ENCODE measurements at places on chromosomes 3 and 15.

DNA sequence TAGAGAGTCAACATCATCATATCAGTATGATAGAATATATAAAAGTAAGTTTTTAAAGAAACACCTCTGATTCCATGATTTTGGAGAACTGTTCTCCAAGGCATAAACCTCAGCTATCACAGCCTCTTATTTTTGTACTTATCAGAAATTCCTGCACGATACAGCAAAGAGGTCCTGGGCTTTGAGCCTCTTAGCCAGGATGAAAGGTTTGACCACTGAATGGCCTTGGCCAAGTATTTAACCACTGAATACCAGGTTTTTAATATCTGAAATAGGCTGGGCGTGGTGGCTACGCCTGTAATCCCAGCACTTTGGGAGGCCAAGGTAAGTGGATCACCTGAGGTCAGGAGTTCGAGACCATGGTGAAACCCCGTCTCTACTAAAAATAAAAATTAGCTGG lies 1.9 kb upstream of the FAM174B start:
- no peak for DNase-seq

DNA sequence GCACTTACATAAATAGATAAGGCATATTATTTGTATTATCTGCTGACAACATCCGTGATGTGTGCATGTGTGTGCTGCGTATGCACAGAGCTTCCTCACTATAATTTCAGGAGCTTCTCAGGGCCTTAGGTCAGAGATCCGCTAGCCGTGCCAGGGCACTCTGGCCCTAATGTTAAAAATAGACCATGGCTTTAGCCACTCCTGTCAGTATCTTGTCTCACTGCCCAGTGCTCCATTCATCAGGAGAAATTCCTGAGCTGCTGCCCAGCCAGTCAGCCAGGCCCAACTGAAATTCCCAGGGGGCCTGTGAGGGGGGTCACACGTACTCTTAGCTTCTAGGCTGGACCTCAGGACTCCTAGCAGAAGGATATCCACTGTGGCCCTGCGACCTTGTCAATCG lies 70.0 kb upstream of the ABHD2 start:
- no peak for DNase-seq

DNA sequence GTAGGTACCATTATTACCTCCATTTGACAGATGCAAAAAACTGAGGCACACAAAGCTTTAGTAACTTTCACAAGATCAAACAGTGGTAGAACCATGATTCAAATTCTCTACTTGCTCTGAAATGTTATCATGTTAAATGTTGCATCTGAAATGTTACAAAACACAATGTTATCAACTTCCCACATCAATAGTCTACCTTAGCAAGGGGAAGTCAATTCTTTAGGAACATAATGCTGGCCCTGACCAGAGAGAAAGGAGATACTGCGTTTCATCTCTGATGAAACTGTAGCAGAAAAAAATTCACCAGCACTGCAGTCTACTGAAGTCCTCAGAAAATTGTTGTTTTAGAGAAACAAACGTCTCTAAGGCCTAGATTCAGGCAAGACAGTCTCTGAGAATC lies 174.1 kb downstream of the SATB1 start:
- no peak for DNase-seq

DNA sequence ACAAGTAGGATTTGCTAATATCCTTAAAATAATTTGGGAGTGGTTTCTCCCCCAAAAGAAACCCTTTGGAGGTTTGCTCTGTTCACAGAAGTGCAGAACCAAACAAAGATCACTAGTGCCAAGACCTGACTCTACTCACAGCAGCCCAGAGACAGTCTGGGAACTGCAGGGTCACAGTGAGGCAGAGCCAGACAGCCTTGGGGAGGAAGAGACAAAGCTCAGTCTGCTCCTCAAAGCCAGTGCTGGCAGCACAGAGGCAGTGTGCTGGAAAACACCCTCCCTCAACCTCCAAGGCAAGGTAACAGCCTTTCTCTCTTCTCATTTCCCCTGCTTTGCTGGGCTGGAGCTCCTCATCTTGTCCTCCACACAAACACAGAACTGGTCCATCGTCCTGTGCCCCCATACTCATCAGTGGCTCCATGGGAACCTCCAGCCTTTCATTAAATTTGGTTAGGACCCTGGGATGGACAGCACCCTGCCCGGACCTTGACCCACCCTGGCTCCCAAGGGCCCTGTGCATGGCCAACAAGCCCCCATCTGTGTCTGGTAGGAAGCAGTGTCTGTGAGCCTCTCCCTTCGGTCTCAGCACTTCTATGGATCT lies 12.6 kb downstream of the RAB6B start:
- no peak for DNase-seq

- DNase-seq, result peak; percentile 52
Observed at GRCh38 chr3:193872265-193872753, 263.6 kb upstream of the HES1 start.

- DNase-seq, result no peak
Observed at GRCh38 chr3:172201136-172201869, 161.9 kb downstream of the FNDC3B start.

- DNase-seq, result peak; percentile 50
Observed at GRCh38 chr3:100606894-100607512, 2.4 kb upstream of the ADGRG7 start.

GRCh38 chr3:51539291-51539941 lies 897 bp downstream of the RAD54L2 start:
- peak; percentile 28 for DNase-seq

GRCh38 chr15:95202569-95203349 lies 971.4 kb downstream of the MCTP2 start:
- DNase-seq, result peak; percentile 47

DNA sequence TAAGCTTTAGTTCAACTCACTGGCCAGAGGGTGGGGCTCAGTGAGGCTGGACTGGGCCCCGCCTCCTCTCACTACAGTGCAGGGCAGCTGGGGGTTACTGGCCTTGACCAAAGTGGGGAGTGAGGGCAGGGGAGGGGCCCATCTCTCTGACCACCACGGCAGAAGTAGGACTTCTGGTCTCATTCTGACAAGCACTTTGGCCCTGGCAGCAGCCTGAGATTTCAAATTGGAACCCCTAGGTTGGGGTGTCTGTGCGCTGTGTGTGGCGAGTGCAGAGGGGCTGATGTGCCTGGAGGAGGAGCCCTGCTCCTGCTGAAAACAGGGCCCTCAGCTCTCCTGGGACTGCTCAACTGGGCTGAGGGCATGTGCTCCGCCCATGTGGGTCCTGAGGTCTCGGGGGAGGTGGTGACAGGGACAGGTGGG lies 60.3 kb upstream of the RPL32 start:
- DNase-seq, result peak; percentile 14

GRCh38 chr3:18238332-18238731 lies 186.8 kb downstream of the SATB1 start:
- no peak for DNase-seq

DNA sequence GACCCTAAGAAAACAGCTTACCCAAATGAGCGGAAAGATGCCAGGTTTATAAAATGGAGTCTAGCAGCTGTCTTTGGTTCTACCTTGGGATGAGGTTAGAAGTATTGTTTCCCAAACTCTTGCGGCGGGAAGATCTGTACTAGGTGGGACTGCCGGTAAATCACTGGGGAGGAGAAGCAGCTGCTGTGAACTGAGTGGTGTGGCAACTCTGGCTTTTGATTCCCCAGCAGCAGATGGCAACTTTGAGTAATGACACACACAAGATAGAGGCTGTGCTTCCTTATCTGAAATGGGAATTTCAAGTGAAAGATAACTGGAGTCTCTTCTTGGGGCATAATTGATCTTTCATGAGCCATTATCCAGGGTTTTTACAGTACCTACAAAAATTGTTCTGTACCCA lies 184.9 kb downstream of the ATG7 start:
- DNase-seq, result no peak

DNA sequence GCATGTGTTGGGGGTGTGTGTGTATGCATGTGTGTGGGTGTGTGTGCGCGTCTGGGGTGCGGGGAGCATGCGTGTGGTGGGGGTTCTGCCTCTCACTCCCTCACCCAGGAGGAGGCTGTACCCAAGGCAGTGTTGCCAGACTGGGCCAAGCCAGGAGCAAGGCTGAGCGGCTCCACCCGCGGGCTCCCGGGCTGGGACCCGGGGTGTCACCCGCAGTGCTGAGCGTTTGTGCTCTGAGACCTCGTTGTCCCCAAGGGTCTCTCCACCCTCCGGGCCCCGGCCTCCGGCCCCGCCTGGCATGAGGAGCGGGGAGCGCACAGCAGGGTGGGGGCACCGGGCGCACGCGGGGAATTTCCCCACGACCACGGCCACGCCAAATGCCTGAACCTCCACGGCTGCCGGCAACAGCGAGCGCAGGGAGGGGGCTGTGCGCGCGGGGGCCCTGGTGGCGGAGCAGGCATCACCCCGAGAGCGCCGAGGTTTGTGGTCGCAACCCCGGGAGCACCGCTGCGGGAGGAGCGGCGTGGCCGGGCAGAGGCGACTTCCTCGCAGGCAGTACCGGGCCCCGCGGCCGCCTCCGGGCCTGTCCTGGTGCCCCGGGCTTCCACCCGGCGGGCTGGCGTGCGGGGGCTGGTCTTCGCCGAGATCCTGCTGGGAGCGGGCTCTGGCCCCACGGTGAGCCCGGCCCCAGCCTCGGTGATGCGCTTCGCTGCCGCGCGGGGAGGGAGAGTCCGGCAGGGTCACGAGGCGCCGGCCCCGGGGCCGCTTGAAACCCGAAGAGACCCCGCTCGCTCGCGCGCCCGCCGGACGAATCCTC lies 7.4 kb upstream of the OCA2 start:
- DNase-seq, result no peak

DNA sequence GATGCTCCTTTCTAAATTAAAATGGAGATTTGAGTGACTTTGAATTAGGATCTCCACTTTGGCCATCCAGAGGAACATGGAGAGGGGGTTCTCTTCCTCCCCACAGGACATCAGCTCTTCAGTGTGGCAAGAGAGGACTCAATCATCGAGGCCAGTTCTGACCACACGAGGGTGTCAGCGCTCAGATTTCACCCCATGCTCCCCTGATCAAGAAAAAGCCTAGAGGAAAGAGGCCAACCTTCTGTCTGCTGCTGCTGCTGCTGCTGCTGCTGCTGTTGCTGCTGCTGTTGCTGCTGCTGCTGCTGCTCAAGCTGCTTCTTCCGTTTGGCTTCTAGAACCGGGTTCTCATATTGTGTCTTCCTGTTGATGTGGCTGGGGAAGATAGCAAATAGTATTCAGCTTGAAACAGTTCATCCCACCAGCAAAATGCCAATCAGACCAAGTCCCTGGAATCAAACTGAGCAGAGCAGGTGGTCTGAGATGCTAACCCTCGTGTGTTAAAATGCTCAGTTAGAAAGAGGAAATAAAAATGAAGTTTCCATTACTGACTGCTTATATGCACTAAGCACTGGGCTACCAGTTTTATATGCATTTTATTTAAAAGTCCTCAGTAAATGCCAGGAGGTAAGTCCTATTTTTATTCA lies 599.0 kb downstream of the MAGI1 start:
- DNase-seq, result peak; percentile 45

GRCh38 chr3:39839484-39839883 lies 30.1 kb downstream of the MYRIP start:
- DNase-seq, result no peak

- no peak for DNase-seq
Observed at GRCh38 chr3:127006781-127007436, 24.0 kb downstream of the PLXNA1 start.

DNA sequence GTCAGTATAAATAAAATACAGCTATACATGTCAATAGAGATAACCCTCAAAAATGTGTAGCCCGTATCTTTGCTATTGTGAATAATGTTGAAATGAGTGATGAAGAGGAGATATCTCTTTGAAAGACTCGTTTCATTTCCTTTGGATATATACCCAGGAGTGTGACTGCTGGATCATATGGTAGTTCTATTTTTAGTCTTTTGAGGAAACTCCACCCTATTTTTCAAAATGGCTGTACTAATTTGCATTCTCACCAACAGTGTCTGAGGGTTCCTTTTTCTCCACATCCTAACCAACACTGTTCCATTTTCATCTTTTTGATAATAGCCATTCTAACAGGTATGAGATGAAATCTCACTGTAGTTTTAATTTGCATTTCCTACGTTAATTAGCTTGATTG lies 237.5 kb upstream of the GBE1 start:
- no peak for DNase-seq

GRCh38 chr3:65169961-65170360 lies 482.2 kb upstream of the ADAMTS9 start:
- no peak for DNase-seq

- DNase-seq, result no peak
Observed at GRCh38 chr3:64214381-64215018, 10.8 kb downstream of the PRICKLE2 start.

DNA sequence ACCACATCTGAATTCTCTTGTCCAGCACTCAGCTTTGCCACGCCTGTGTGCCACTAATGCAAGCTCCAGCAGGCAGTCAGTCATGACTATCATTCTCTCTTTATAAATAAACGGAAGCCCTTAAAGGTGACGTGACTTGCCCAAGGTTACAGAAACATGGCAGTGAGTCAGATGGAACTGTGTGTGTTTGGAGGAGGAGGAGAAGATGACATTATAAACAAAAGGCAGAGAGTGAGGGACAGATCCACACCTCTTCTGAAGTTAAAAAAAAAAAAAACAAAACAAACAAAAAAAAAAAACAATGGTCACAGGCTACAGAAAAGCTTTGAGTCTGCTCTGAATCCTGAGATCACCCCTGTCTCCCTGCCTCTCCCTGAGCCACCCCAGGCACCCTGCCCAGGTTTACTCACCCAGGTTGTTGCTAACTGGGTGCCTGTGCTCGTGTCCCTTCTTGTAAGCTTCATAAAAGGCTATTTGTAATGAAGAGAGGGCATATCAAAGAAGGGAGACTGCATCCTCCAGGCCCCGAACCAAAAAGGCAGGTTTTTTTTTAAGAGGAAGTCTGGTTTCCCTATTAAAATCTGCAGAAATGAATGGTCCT lies 119.7 kb upstream of the PHLDB2 start:
- DNase-seq, result no peak

DNA sequence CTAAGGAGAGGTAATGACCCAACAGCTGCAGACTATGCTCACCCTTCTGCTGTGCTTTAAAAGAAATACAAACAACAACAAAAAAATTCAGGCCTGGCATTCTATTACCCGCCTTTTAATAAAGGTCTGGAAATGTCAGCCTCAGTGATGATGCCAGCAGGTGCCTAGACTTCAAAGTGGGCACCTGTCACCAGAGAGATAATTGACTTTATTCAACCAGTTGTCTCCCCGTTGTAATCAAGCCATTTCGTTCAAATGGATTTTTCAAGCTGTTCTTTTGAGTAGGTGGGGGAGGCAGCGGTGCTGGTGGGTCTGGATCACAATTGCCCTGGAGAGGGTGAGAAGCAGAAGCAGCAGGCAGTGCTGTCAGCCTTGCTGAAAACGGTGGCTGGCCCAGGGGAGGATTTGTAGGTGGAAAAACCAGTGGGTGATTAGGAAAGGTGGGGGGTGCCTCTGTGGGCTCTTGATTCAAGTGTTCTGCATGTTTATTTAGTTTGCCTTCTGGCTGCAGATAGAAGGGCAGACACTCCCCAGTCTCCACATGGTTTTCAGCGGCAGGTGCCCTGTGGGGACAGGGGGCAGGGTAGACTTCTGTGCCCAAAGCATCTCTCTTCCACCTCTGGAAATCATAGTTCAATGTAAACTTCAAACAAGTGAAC lies 300.2 kb upstream of the SLCO3A1 start:
- DNase-seq, result no peak

- DNase-seq, result no peak
Observed at GRCh38 chr3:109355625-109356441, 18.5 kb upstream of the DPPA4 start.
